ENCODE measurements at places on chromosomes 11 and 22.

- no peak for DNase-seq
Observed at GRCh38 chr22:37451218-37451617, 23.9 kb upstream of the ELFN2 start.

- no peak for DNase-seq
Observed at GRCh38 chr11:18452927-18453326, 2.7 kb upstream of the LDHAL6A start.

GRCh38 chr22:26527574-26528465, 15.5 kb upstream of the TFIP11 start:
- no peak for DNase-seq

GRCh38 chr11:124150684-124151083, 32.5 kb upstream of the OR10D3 start:
- DNase-seq = no peak

DNA sequence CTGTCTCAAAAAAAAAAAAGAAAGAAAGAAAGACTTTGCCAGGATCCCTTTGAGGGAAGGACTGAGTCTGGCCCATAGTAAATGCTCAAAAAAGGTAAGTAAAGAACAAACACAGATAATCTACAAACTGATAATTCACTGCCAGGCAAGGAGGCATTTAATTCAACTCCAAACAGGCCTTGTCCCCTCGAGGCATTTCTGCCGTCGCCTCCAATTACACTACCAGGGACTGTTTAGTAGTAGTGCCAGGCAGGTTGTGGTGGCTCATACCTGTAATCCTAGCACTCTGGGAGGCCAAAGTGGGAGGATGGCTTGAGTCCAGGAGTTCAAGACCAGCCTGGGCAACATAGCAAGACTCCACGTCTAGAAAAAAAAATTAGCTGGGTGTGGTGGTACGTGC, 43.7 kb downstream of the PC start:
- DNase-seq = no peak

GRCh38 chr22:41504816-41505215, 35.9 kb downstream of the ACO2 start:
- no peak for DNase-seq

GRCh38 chr11:7160814-7161489, 72.2 kb downstream of the RBMXL2 start:
- DNase-seq = no peak

- DNase-seq = no peak
Observed at GRCh38 chr22:45562537-45563361, 60.1 kb downstream of the FBLN1 start.

GRCh38 chr11:852762-853161, 10.1 kb downstream of the TSPAN4 start:
- DNase-seq = no peak

- DNase-seq = no peak
Observed at GRCh38 chr11:72720047-72720446, 32.2 kb downstream of the ARAP1 start.

DNA sequence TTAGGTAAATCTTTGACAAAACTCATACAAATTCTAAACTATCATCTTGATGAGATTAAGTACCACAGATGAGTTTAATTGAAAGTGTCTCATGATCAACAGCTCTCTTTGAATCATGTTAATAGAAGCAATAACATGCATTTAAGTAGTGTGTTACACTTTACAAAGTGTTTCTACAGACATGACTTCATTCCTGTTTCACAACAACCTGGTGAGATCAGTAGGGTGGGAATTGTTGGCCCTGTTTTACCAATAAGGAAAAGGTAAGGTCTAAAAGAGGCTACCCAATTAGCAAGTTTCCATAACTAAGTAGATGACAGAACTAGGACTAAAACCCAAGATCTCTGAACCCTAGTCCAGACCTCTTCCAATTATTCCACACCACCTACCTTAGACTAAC, 12.7 kb upstream of the PRSS23 start:
- no peak for DNase-seq

Measured in stomach (tissue), 19 donors.